ENCODE measurements at places on chromosomes 2 and 18. TPM values are rescaled to one million over a fixed set of nuclear protein-coding genes. Genes with fewer than 3 reads are reported as not detected.

SLC30A3 gene
- total RNA-seq: not detected

- DNase-seq: no peak
These were observed 151.8 kb downstream of the ANKRD30BL start for GRCh38 chr2:132009874-132010521.

GRCh38 chr2:241617431-241618154 lies 19.4 kb downstream of the THAP4 start:
- no peak for DNase-seq

TRIB2 gene
- not detected for total RNA-seq

WIPF1 gene
- 0.61 TPM for total RNA-seq

XPO1 gene
- 126 TPM for total RNA-seq

DNA sequence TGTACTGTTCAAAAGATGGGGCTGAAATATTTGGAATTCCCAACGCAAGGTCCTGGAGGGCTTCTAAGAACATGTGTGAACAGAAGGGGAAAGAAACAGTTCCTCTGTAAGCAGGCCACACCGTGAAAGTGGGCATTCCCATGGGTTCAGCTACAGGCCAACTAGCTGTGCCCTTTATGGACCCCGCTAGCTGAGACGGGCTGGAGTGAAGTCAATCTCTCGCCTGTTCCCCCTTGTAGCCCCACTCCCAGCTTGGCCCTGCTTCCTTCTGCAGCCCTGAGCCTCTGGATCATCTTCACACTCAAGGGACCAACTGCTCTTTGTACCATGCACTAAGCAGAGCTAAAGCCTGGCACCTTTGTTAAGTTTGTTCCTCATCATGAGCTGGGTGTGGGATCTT lies 55.4 kb downstream of the POLR1A start:
- DNase-seq: no peak

TEX261 gene
- total RNA-seq: 33.2 TPM

ST6GAL2 gene
- total RNA-seq: not detected

- DNase-seq: peak; percentile 40
These were observed 125.8 kb upstream of the HNMT start for GRCh38 chr2:137838255-137839092.

DNA sequence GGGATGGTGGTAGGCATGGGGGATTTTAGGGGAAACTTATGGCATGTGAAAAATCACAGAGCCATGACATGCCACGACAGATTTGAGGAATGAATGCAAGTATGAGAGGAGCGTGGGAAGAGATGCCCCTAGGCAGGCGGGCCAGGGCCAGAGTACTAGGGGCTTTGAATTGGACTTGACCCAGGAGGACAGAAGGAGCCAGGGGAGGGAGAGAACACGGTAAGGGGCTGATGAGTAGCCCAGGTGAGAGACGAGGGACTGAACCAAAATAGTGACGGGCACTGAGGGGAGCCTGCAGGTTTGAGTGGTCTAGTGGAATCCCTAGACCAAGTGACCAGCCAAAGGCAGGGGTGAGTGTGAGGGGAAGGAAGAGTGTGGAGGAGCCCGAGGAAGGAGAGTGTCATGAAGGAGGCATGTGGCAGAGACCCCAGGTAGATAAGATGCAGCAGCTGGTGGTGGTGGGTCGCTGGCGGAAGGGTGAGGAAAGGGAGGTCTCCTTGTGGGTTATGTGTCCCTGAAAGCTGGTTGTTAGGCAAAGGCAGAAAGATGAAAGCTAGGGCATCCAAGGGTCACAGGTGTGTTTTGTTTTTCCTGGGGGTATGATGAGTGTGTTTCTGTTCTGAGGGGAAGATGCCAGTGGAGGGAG lies 48.7 kb downstream of the ZBTB7C start:
- no peak for DNase-seq

DNA sequence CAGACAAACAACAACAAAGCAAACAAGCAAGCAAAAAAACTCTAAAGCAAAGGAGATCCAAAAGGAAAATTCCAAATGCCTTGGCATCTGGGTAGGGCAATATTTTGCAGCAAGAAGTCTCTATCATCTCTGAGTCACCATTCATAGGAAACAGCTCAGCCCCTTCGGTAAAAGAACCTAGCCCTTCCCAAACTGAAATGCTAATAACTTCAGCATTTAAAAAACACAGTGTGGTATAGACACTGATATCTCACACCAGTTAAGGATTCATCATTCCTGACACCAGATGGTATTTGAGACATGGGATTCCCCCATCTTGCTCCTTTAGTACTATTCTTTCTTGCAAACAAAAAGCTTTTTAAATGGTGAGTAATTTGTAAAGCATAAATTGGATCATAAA lies 491.8 kb downstream of the TXNL1 start:
- no peak for DNase-seq

DNA sequence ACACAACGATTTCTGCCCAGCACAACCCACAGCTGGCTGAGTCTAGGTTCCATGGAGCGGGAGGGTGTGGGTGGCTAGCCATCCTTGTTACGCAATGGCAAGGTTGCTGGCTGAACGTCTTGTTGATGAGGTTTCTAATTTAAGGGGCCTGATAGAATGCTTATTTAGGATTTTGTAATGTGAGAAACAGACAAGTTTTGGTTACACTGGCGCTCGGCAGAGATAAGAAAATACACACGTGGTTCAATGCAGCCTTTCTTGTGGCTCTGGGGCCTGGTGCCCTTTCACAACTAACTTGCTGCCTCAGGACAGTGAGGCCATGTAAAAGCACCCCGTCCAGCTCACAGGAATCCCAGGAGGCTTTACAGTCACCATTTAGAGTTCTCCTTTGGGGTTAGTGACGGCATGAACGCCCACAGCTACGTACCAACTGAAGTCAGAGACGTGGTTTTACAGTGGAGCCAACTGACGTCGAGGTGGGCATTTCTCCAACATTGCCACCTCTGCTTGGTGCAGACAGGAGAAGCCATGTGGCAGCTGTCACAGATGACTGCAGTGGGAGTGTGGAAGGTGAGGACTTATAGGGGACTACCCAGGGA lies 29.7 kb upstream of the PIEZO2 start:
- no peak for DNase-seq

CDK5R2 gene
- not detected for total RNA-seq

HRH4 gene
- not detected for total RNA-seq

GRCh38 chr2:152594792-152595191 lies 122.5 kb downstream of the PRPF40A start:
- DNase-seq: no peak

- DNase-seq: no peak
These were observed 779.4 kb upstream of the FSHR start for GRCh38 chr2:49933711-49934110.

- no peak for DNase-seq
These were observed 27.5 kb upstream of the IL1B start for GRCh38 chr2:112864072-112864471.

GRCh38 chr2:159963700-159964099 lies 98.7 kb downstream of the PLA2R1 start:
- no peak for DNase-seq

DSEL gene
- 1.3 TPM for total RNA-seq

DNA sequence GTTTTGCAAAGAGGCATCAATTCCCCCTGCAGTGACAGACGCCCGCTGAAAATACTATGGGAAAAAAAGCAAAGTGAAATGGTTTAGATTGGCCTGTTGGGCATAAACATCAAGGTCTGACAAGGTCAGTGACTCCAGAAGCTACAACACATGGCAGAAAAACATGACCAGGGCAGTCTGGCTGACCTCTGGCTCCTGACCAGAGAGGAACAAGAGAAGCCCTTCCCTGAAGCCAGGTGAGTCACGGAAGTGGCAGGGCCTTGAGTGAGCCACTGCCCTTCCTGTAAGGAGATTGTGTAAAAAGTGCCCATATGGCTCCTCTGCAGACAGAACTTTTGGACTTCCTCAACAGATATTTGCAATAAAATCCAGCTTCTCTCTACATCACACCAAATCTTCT lies 72.0 kb downstream of the DNER start:
- DNase-seq: no peak
